Stimulated activated CD8-positive, alpha-beta memory T cell treated with anti-CD3 and anti-CD28 coated beads, Interleukin-2, amount 100 ng/mL, for 1 hour (primary cell): ENCODE measurements at places on chromosomes 16 and 17.
A peak's percentile ranks its signal among the peaks of the same experiment; 100 is the strongest.

DNA sequence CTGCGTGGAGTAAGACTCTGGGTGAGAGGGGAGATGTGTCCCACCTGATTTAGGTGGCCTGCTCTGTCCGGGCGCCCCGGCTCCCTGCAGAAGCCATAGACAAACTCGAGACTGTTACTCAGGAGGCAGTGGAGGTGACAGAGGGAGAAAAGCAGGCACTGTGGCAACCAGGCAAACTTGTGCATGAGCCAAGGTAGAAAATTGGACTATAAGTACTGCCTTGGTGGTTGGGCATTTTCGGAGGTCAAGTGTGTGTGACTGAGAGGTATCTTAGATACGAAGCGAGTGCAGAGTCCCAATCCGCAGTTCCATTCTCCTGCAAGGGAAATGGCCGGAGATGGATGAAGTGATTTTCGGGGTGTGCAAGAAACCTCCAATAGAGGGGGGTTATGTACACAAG, 27.1 kb upstream of the SPACA3 start:
- DNase-seq, result no peak

GRCh38 chr16:64121473-64121872, 1000.4 kb downstream of the CDH11 start:
- no peak for DNase-seq

- peak; percentile 4 for DNase-seq
Measured at GRCh38 chr17:19867329-19868078, at the start of gene ULK2. Gene ULK2, minus strand, starts transcription at chr17:19867936. Its CDS starts 519 bp downstream, at chr17:19867417.

DNA sequence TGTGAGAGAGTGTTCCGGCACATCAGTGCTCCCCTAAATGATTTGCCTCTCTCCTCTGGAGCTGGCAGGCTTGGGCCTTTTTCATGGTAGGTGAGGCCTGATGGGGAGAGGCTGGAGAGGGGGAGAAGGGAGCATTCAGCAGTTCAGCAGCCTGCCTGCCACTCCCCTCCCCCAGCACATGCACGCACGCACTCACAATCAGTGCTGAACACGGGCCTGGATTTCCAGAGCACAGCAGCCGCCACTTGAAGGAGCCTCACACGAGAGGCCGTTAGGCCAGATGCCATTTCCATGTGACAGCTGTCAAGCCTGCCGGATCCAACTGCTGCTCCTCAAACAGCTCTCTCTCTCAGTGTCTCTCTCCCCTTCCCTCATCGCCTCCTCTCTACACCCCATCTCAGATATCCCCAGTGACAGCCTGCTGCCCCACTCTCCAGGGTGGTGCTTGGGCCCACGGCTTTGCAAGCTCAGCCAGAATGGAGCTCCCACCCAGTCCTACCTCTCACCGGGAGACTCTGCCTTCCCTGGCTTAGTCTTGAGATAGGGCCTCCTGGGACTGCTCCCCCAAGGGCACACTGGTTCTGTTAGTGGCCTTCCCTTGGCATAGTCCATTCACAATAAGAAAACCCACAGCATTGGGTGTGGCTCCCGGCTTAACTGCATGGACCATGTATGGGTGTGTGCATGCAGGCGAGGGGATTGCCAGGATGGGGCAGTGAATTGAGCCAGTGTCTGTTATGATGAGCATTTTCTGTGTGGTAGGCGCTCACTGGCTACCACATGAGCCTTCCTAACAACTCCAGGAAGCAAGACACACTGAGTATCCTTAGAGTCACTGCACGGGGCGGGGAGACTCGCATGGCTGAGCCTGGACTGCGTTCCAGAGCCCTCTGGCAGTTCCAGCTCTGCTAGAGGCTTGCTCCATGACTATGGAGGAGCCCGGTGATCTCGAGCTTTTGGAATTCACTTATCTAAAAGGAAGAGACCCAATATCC, 226.2 kb downstream of the CCDC182 start:
- no peak for DNase-seq

- no peak for DNase-seq
Measured at GRCh38 chr17:71237903-71238538, 882.8 kb upstream of the SOX9 start.

DNA sequence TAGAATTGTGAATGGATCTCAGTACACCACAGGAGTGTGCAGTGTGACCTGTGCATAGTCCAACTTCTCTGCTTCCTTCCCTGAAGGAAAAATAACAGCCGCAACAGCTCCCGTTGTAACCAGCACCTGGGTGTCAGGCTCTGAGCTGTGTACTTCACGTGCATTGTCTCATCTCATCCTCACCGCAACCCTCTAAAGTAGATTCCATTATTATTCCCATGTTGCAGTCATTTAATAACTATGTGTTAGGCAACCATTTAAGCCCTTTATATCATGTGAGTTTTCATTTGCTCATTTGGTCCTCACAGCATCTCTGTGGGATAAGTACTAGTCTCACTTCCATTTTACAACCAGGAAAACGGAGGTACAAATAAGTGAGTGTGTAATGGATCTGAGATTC, 247.0 kb upstream of the MAF start:
- DNase-seq, result no peak
